ENCODE measurements at places on chromosomes 12 and 14.

DNA sequence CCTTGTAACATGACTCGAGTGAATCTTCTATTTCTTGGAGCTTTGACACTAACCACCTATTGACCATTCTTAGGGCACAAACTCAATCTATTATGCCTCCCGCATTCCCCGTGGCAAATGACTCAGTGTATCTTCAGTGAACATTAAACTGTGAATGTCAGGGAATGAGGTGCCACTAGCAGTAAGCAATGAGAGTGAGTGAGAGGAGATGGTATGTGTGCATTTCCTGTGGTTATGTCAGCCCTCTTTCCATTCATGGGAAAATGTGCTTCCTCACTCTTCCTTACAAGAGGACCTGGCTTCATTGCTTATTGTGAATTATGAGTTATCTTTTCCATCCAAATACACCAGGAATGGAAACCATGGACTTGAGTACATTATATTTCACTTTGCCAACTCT, 229.2 kb downstream of the EMP1 start:
- DNase-seq, result no peak

GRCh38 chr12:12883369-12884001, 7.9 kb upstream of the GPRC5A start:
- no peak for DNase-seq

DNA sequence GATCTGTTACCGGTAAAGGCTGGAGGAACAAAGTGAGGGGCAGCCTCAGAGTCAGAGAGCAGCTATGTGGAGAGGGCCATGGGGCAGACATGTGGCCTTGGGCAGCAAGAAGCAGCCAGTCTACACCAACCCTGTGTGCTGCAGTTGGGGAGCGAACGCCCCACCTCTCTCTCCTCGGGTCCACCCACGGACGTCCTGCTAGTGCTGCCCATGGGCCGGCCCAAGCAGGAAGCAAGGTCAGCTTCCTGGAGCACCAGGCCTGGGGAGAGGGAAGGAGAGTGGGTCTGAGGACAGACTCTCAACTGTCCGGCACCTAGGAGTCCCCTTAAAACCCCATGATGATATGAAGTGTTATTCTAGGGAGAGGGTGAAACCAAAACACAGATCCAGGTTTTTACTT, 254.8 kb upstream of the FKBP4 start:
- no peak for DNase-seq

DNA sequence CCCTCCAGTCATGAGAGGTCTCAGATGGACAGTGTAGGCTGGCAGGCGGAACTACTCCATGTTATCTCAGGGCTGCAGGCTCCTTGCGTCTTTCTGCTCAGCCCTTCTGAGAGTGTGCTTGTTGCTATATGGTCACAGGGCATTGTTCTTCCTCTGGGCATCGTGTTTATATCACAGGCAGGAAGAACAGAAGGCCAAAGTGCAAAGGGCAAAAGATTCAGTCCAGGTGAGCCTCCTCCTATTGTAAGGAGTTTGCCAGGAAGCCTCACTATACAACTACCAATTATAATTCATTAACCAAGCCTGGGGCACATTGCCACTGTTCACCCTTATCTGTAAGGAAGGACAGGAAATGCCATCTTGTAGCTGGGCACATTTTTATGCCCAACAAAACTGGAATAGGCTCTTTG, 195.5 kb upstream of the KITLG start:
- no peak for DNase-seq

- no peak for DNase-seq
Observed at GRCh38 chr12:77204083-77204482, 138.7 kb upstream of the E2F7 start.

DNA sequence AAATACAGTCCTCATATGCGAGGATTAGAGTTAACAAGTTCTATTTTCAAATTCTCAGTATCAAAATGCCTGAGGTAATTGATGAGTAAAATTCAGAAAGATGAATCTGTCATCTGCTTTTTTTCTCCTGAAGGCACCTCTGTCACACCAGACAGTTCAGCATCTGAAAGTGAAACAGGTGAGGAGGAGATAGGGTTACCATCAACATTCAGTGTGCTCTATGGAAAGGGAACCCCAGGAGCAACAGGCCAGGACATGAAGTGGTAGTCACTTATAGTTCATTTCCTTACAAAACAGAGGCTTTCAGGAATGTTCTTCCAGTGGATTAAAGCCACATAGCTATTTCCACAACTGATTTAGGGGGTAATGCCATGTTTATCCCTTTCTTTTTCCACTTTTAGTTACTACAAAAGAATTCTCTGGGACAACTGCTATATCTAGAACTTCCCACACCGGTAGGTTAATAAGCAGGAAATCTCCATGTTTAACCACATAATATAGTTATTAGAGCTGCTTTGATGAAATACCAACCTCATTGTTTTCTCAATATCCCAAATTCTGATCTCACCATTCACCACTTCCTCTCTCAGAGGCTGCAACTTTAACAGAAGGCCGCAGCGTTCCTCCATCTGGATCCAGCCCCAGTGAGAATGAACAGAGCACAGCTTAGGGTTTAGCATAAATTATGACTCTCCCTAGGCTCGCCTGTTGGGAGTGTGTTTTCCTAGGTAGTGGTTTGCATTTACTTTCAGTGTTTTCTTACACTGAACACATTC, 177.0 kb upstream of the CNTN1 start:
- no peak for DNase-seq

GRCh38 chr14:58813745-58814144, 176.0 kb downstream of the DACT1 start:
- DNase-seq, result no peak

- DNase-seq, result no peak
Observed at GRCh38 chr14:68082698-68083291, 263.2 kb downstream of the RAD51B start.

DNA sequence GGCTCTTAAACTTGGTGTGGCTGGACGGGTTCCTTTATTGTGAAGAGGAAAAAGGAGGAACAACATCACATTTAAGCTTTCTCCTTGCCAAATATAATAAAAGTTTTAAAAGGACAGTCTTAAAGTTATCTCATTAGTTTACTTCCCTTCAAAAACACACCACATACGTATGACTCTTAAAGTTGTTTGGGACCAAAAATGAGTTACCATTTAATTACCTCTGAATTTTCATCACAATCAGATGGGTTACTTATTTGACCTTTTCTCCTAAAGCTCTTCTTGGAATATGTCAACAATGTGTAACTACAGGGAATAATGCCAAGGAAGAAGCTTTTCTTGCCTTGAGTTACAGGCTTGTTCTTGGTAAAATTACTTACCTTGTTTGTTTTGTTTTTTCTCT, 16.4 kb downstream of the RAB21 start:
- no peak for DNase-seq

DNA sequence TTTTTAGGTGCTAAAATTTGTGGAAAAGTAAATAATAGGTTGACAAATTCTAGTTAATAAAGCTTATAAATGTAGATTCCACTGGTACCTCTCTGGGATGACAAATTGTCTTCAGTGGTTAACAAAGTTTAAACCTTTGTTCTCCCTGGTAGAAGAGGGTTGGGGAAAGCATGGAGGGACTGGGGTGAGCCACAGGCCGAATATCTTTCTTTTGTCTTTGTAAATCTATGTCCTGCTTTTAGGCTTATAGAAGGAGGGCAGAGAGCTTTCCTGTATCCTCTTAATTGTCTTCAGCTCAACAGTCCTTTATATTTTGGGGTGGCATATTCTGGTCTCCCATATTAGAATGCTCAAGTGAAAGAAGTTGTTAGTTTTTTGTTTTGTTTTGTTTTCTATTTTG, 142.2 kb upstream of the CNOT2 start:
- DNase-seq, result no peak
